ENCODE measurements at places on chromosomes 4 and X.

GRCh38 chr4:112680996-112681395 lies 44.1 kb downstream of the LARP7 start:
- no peak for DNase-seq

- DNase-seq = no peak
These were observed 17.1 kb downstream of the GPR34 start for GRCh38 chrX:41705680-41706374.

DNA sequence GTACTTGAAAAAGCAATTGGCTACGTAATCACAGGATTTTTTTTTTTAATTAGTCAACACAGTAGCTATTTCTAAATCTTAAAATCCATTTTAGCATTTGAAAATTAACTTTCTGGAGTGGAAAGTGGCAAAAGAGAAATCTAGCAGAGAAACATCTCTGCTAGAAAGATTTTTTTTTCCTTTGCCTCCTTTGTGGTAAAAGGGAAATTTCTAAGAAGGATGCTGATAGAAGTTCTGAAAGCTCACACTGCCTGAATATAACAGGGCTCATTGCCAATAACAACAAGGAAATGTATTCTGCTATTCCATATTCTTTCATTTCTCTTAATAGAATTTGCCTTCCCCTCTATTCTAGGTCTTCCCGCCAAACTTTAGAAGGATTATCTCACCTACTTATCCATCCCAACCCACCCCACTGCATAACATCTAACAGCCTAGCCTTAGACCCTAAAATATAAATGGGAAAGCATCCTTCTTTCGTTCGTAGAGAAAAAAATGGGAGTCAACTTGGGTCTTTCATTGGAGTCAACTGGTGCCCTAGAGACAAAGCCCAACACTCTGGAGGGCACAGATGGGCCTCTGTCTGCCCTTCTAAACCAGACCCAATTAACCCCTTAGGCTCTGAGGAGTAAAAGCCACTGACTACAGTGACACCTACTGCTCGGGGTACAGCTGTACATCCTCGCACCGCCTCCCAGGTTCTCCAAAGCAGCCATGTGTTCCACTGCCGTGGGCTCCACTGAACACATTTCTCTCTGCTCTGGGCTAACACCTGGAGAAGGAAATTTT lies 103.9 kb downstream of the MAML3 start:
- DNase-seq = no peak

- DNase-seq = no peak
These were observed 42.3 kb downstream of the ANAPC10 start for GRCh38 chr4:145055533-145056257.

GRCh38 chrX:50913520-50913919 lies 3.0 kb downstream of the BMP15 start:
- DNase-seq = no peak

Measured in activated CD4-positive, alpha-beta T cell treated with anti-CD3 and anti-CD28 coated beads for 4 hours (primary cell).